Heart right ventricle (tissue), 16 donors: ENCODE measurements at places on chromosomes 6 and 20.

GRCh38 chr20:63968136-63968927 lies 1.4 kb downstream of the ZNF512B start:
- H3K36me3 ChIP-seq: peaks cover 31% of the 10 kb centered on the region
- H3K4me3 ChIP-seq: peak overlapping the region; percentile 66
- no peaks in the 10 kb centered on the region for H3K27me3 ChIP-seq
- DNase-seq: peak; percentile 13

GRCh38 chr6:31821301-31822035 lies 6.1 kb upstream of the HSPA1B start:
- DNase-seq: peak; percentile 83
- H3K27ac ChIP-seq: peak overlapping the region; percentile 94
- peaks cover 41% of the 10 kb centered on the region for H3K4me1 ChIP-seq
- H3K27me3 ChIP-seq: no peaks in the 10 kb centered on the region
- H3K36me3 ChIP-seq: no peaks in the 10 kb centered on the region
- H3K4me3 ChIP-seq: peak overlapping the region; percentile 73

DNA sequence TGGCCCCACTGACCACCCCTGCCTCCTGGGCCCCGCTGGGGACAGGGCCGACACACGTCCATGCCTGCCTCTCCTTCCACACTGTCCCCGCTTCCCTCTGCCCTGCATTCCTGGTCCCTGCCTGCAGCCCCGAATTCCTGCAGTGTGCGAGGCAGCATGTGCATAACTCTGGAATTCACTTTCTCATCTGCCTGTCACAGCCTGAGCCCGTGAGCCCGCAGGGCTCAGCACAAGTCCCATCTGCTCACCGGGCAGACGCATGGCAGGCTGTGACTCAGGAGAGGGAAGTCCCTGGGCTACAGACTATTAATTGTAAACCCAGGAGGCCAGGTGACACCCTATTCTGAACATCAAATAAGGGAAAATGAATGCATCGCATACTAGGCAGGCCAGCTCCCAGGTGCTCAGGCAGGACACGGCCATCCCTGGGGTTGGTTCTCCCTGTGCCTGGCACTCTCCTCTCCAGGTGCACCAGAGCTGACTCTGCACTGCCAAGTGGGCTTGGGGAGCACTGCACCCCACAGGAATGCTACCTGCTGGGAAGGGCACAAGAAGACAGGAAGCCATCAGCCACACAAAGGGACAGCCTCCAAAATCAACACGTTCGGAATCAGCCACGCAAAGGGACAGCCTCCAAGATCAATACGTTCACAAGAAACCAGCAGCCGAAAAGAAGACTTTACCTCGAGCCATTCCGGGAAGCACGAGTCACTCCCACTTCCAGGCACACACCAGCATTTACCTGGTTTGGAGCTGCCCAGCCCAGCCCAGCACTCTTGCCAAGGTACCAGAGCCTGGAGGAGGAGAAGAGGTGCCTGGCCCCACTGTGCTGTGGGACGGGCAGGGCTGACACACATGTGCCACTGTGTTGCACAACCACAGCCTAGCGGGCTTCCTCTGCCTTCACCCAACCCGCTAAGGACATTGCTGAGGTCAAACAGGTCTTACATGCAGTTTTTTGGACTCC lies 65.9 kb downstream of the DLL1 start:
- peaks cover 10% of the 10 kb centered on the region for H3K4me1 ChIP-seq
- H3K4me3 ChIP-seq: no peak overlapping the region
- no peak for DNase-seq
- no peaks in the 10 kb centered on the region for H3K27me3 ChIP-seq
- H3K36me3 ChIP-seq: no peaks in the 10 kb centered on the region

DNA sequence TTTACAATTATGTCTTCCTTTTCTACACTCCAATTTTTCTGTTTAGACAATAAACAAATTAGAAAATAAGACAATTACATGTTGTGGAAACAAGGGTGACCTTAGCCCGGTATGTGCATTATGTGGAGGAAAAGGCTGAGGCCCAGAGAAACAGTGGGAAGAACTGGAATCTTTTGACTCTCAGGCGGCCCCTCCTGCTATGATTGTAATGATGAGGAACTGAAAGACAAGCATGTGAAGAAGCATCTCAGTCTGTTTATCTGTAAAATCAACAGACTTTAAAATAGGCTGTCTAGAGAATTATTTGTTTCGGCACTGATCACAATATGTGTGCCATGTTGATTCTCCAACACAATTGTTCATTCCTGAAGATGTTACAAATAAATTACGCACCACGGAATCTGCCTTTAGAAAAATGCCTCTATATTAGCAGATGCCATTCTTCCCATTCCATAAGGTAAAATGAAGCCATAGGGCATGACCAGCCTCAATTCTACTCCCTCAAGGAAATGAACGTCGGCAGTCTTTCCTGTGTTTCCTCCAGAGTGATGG lies 1201.6 kb upstream of the CITED2 start:
- no peak for DNase-seq
- H3K4me1 ChIP-seq: no peaks in the 10 kb centered on the region
- H3K4me3 ChIP-seq: no peak overlapping the region
- no peaks in the 10 kb centered on the region for H3K27me3 ChIP-seq
- no peak overlapping the region for H3K27ac ChIP-seq
- no peaks in the 10 kb centered on the region for H3K36me3 ChIP-seq

- no peaks in the 10 kb centered on the region for H3K36me3 ChIP-seq
- H3K4me3 ChIP-seq: no peak overlapping the region
- H3K4me1 ChIP-seq: no peaks in the 10 kb centered on the region
These were observed 94.0 kb upstream of the PHACTR1 start for GRCh38 chr6:12622566-12622965.

- no peaks in the 10 kb centered on the region for H3K36me3 ChIP-seq
- H3K4me3 ChIP-seq: no peak overlapping the region
- DNase-seq: no peak
- H3K27me3 ChIP-seq: no peaks in the 10 kb centered on the region
These were observed 59.0 kb downstream of the AFG1L start for GRCh38 chr6:108353853-108354252.

- no peaks in the 10 kb centered on the region for H3K4me1 ChIP-seq
- no peaks in the 10 kb centered on the region for H3K27me3 ChIP-seq
- H3K27ac ChIP-seq: no peak overlapping the region
- no peak for DNase-seq
These were observed 27.4 kb upstream of the LRRN4 start for GRCh38 chr20:6081236-6081635.

DNA sequence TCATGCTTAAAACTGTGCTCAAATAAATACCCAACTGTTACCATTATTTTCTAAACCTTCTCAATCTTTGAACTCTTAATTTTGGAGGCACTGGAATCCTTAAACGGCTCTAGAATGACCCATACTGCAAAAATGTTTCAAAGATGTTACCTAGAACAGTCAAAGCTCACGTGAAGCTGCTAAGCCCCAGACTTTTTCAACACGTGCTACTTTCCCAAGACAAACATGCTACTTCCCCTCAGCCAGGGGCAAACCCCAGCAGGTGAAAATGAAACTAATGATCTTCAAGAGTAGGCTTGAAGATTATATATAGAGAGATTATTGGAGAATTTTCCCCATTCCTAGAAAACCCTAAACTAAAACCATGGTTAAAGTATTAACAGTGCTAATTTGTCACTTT lies 28.1 kb downstream of the HUS1B start:
- H3K27ac ChIP-seq: no peak overlapping the region
- H3K4me1 ChIP-seq: no peaks in the 10 kb centered on the region
- DNase-seq: no peak
- H3K4me3 ChIP-seq: no peak overlapping the region
- no peaks in the 10 kb centered on the region for H3K36me3 ChIP-seq

DNA sequence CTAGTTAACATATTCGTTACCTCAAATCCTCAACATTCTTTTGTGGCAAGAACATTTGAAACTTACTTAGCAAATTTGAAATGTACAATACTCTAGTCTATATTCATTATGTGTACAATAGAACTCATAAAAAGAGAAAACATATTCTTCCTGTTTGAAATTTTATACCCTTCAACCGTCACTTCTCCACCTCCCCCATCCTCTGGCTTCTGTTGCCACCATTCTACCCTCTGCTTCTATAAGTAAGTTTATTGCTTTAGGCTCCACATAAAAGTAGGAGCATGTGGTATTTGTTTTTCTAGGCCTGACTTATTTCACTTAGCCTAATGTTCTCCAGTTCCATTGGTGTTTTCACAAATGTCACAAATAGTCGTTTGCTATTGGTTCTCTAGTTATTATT lies 205.3 kb downstream of the TENT5A start:
- no peaks in the 10 kb centered on the region for H3K27me3 ChIP-seq
- no peak overlapping the region for H3K4me3 ChIP-seq
- H3K27ac ChIP-seq: no peak overlapping the region
- DNase-seq: no peak

DNA sequence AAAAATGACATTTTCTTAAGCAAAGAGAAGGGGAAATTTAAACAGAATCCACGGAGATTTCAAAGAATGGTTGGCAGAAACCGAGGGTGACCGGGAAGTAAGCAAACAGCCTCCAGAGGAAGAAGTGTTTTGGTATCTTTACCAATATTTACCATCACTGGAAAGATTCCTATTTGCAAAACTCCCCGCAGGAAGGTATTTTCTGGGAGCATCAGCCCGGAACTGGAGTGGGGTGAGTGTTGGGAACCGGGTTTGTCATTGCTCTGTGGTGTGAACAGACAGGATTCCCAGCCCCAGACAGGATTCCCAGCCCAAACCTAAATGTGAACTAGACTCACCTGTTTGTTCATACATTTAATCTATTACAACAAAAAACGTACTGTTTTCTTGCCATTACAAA lies 19.2 kb upstream of the DACT2 start:
- H3K36me3 ChIP-seq: no peaks in the 10 kb centered on the region
- no peak overlapping the region for H3K4me3 ChIP-seq
- no peak overlapping the region for H3K27ac ChIP-seq
- H3K4me1 ChIP-seq: no peaks in the 10 kb centered on the region
- H3K27me3 ChIP-seq: peaks cover 38% of the 10 kb centered on the region
- DNase-seq: no peak

- DNase-seq: peak; percentile 42
- H3K27me3 ChIP-seq: no peaks in the 10 kb centered on the region
- no peaks in the 10 kb centered on the region for H3K4me1 ChIP-seq
- no peaks in the 10 kb centered on the region for H3K36me3 ChIP-seq
These were observed 11.4 kb downstream of the HLA-E start for GRCh38 chr6:30500421-30501355.

- no peaks in the 10 kb centered on the region for H3K36me3 ChIP-seq
- no peaks in the 10 kb centered on the region for H3K27me3 ChIP-seq
- H3K4me1 ChIP-seq: no peaks in the 10 kb centered on the region
These were observed 17.1 kb downstream of the NAPB start for GRCh38 chr20:23404196-23404595.

- DNase-seq: no peak
- H3K4me1 ChIP-seq: peaks cover 98% of the 10 kb centered on the region
- no peak overlapping the region for H3K27ac ChIP-seq
- H3K36me3 ChIP-seq: no peaks in the 10 kb centered on the region
- no peak overlapping the region for H3K4me3 ChIP-seq
- no peaks in the 10 kb centered on the region for H3K27me3 ChIP-seq
These were observed 10.1 kb downstream of the JARID2 start for GRCh38 chr6:15255909-15256395.

- no peaks in the 10 kb centered on the region for H3K4me1 ChIP-seq
- H3K27ac ChIP-seq: no peak overlapping the region
- no peak overlapping the region for H3K4me3 ChIP-seq
- H3K27me3 ChIP-seq: peaks cover 2% of the 10 kb centered on the region
- no peaks in the 10 kb centered on the region for H3K36me3 ChIP-seq
These were observed 4.6 kb downstream of the MAS1L start for GRCh38 chr6:29483186-29483585.

DNA sequence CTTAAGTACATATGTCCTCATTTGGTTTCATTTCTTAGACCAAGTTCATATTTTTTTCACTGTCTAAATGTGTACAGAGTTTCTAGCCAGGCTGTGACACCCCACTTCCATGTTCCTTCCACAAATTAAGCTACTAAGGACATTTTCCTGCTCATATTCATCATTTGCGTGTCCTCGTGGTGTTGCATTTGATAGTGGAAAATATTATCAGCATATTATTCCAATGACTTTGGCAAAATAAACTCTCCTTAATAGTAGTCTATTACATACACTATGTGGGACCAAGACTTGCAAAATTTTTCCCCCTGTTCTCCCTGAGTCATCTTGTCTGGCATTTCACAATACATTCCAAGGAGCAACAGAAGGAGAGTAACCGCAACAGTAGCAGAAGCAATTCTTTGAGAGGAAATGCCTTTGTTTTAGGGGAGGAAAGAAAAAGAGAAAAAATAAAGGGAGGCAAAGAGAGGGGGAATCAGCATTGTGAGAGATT lies 599.2 kb downstream of the COL12A1 start:
- H3K27me3 ChIP-seq: no peaks in the 10 kb centered on the region
- peak overlapping the region; percentile 57 for H3K27ac ChIP-seq
- no peak overlapping the region for H3K4me3 ChIP-seq
- no peaks in the 10 kb centered on the region for H3K4me1 ChIP-seq

- no peaks in the 10 kb centered on the region for H3K27me3 ChIP-seq
- DNase-seq: no peak
- no peaks in the 10 kb centered on the region for H3K36me3 ChIP-seq
- H3K4me1 ChIP-seq: no peaks in the 10 kb centered on the region
- no peak overlapping the region for H3K4me3 ChIP-seq
These were observed 38.0 kb upstream of the ECHDC1 start for GRCh38 chr6:127381384-127381783.

GRCh38 chr6:135992739-135993138 lies 141.2 kb downstream of the PDE7B start:
- no peaks in the 10 kb centered on the region for H3K27me3 ChIP-seq
- no peaks in the 10 kb centered on the region for H3K4me1 ChIP-seq
- no peak overlapping the region for H3K4me3 ChIP-seq
- DNase-seq: no peak

DNA sequence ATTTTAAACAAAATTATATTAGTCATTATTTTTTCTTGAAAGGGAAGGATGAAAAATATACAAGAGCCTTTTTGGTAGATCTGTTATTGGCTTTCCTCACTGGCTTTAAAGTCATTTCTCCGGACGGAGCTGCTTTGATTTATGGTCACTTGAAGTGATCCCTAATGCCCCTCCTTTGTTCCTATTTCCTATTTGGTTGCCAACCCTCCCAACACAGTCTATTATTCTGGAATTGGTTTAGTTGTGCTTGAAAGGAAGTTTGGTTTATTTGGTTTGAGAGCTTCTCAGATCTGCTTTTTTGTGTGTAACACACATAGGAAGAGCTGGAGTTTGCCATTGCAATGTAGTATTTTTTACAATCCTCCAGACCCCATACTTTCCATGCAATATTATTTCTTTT lies 347.9 kb downstream of the RFPL4B start:
- peaks cover 9% of the 10 kb centered on the region for H3K4me1 ChIP-seq
- DNase-seq: no peak
- H3K27ac ChIP-seq: no peak overlapping the region
- no peaks in the 10 kb centered on the region for H3K36me3 ChIP-seq
- H3K4me3 ChIP-seq: no peak overlapping the region
- no peaks in the 10 kb centered on the region for H3K27me3 ChIP-seq

DNA sequence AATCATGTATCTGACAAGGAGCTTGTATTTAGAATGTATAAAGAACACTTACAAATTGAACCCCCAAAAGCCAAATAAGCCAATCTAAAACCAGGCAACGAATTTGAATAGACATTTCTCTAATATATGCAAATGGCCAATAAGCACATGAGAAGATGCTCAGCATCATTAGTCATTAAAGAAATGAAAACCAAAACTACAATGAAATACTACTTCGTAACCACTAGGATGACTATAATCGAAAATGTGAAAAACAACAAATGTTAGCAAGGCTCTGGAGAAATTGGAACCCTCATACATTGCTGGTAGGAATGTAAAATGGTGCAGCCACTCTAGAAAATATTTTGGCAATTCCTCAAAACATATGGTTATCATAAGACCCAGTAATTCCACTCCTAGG lies 105.8 kb upstream of the TOP1 start:
- no peaks in the 10 kb centered on the region for H3K4me1 ChIP-seq
- H3K27ac ChIP-seq: no peak overlapping the region
- no peak overlapping the region for H3K4me3 ChIP-seq
- no peaks in the 10 kb centered on the region for H3K36me3 ChIP-seq
